GM23248 (cell line): ENCODE measurements at places on chromosomes 1 and 21. TPM values are rescaled to one million over a fixed set of nuclear protein-coding genes. Genes with fewer than 3 reads are reported as not detected.

Gene E2F2
- total RNA-seq: 1.1 and 1.2 TPM in 2 replicates

Gene ESRRG
- total RNA-seq: not detected in 2 replicates

Gene METTL18
- total RNA-seq: 7.8 and 12.8 TPM in 2 replicates

Gene LHX4
- not detected in 2 replicates for total RNA-seq

Gene ADORA1
- total RNA-seq: 0.89 and 5.8 TPM in 2 replicates

Gene NHLH1
- total RNA-seq: not detected in 2 replicates

Gene TRIM45
- total RNA-seq: 0.51 and 0.76 TPM in 2 replicates

Gene SYT11
- 28.5 and 30.2 TPM in 2 replicates for total RNA-seq

Gene GJA5
- total RNA-seq: 2.3 and 3.2 TPM in 2 replicates

Gene ANKRD65
- total RNA-seq: 0.51 and 0.97 TPM in 2 replicates

Gene KCND3
- total RNA-seq: 0.13 and 0.22 TPM in 2 replicates

Gene ESPN
- total RNA-seq: not detected in 2 replicates

Gene ACOT11
- total RNA-seq: 3.6 and 4.8 TPM in 2 replicates

Gene FCGR2B
- not detected in 2 replicates for total RNA-seq

Gene SPRR1B
- total RNA-seq: not detected in 2 replicates

Gene RERE
- total RNA-seq: 9.5 and 26.0 TPM in 2 replicates

Gene OSCP1
- total RNA-seq: 6.6 and 6.9 TPM in 2 replicates

Gene TEX38
- not detected in 2 replicates for total RNA-seq

Gene KIF26B
- 7.8 and 8.0 TPM in 2 replicates for total RNA-seq

Gene C1orf94
- total RNA-seq: not detected in 2 replicates

Gene UBASH3A
- not detected in 2 replicates for total RNA-seq

Gene TCHH
- total RNA-seq: 0.22 TPM in 1 of 2 replicates, not detected in the other

Gene ZNF648
- total RNA-seq: not detected in 2 replicates
